RPMI7951 (cell line): ENCODE measurements at places on chromosomes 16 and 17. TPM values are rescaled to one million over a fixed set of nuclear protein-coding genes. Genes with fewer than 3 reads are reported as not detected.

- no peak for DNase-seq
Observed at GRCh38 chr17:652314-652713, 62.3 kb downstream of the VPS53 start.

GRCh38 chr17:47736501-47737495 lies 3.8 kb downstream of the TBX21 start:
- no peak for DNase-seq

ADAM11 gene
- total RNA-seq = 0.10 and 0.12 TPM in 2 replicates

SLC6A4 gene
- total RNA-seq = not detected in 2 replicates

DNA sequence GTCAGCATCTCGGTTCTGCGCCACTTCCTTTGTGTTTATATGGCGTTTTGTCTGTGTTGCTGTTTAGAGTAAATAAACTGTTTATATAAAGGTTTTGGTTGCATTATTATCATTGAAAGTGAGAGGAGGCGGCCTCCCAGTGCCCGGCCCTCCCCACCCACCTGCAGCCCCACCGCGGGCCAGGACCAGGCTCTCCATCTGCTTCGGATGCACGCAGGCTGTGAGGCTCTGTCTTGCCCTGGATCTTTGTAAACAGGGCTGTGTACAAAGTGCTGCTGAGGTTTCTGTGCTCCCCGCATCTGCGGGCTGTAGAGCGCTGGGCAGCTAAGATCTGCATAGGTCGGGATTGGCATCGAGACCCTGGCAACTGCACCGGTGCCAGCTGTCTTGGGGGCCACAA lies 8.2 kb upstream of the BAIAP3 start:
- no peak for DNase-seq

RHBDL1 gene
- 0.72 TPM in 1 of 2 replicates, not detected in the other for total RNA-seq

GRCh38 chr17:37440424-37440823 lies 33.7 kb downstream of the TADA2A start:
- DNase-seq = no peak

GRCh38 chr17:78034429-78035091 lies 76.1 kb downstream of the TNRC6C start:
- DNase-seq = no peak

CTRB1 gene
- total RNA-seq = not detected in 2 replicates

IL17C gene
- total RNA-seq = not detected in 2 replicates
